Naive B cell (primary cell): ENCODE measurements at places on chromosomes 3 and 15.

- no peak overlapping the region for H3K27ac ChIP-seq
- no peaks in the 10 kb centered on the region for H3K36me3 ChIP-seq
- no peaks in the 10 kb centered on the region for H3K4me1 ChIP-seq
- H3K4me3 ChIP-seq = no peak overlapping the region
- H3K27me3 ChIP-seq = no peaks in the 10 kb centered on the region
Observed at GRCh38 chr15:99143655-99144610, 39.1 kb downstream of the SYNM start.

DNA sequence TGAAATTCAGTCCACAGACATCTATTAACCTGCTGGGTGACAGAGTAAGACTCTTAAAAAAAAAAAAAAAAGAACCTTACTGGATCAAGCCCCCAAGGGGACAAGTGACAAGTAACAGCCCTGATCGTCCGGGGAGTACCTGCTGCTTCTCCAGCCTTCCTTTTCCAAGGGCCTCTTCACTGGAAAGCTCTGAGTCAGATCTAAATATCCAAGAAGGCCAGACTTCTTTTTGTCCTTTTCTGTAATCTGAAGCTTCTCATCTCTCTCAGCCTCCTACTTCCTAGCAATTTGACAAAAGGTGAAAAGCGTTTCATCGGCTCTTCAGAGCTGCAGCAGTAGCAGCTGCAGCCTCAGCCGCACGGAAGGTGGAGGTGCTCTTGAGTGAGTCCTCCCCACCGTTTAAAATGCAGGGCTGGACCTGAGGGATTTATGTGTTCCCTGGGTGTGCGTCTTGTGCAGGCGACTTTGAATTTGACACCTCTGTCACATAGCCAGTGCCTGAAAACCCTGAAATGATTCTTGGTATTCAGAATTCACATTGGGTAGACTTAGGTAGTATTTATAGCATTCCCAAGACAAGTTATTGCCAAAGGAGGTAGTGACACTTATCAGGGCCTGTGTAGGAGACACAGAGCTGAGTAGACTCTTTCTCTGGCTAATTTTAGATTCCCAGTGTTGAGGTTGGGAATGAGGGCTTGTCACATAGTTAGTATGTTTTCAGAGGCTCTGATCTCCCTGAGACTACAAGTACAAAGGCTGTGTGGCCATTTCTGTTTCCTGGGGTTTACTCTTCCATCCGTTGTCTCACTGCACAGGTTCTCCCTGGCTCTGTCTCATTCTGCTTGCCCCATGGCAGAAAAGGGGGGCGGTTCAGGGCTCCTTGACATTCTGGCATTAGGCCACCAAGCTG lies 291.2 kb upstream of the C2CD4B start:
- H3K4me1 ChIP-seq = no peaks in the 10 kb centered on the region
- H3K4me3 ChIP-seq = no peak overlapping the region
- peaks cover under 1% of the 10 kb centered on the region for H3K27me3 ChIP-seq
- DNase-seq = no peak
- H3K36me3 ChIP-seq = no peaks in the 10 kb centered on the region

DNA sequence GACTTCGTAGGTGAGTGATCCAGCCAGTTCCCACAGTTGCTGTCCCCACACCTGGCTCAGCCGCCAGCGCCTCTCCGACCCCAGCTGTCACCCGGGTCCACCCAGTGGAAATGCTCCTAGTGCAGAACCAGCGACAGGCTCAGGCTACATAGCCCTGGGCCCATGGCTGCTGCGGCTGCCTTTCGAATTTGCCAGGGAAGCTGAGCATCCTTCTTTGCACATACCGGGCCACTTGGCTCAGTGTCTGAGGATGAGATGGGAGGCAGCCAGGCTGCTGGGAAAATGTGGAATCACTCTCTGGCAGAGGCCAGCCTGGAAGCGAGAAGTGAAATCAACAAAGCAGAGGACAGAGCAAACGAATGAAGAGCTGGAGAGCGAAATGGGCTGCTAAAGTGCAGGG lies 80.1 kb downstream of the ST8SIA2 start:
- no peaks in the 10 kb centered on the region for H3K4me1 ChIP-seq
- H3K27ac ChIP-seq = no peak overlapping the region
- no peak for DNase-seq

GRCh38 chr3:155908086-155908485 lies 37.6 kb downstream of the GMPS start:
- H3K27ac ChIP-seq = no peak overlapping the region
- peaks cover 28% of the 10 kb centered on the region for H3K36me3 ChIP-seq
- DNase-seq = no peak
- H3K27me3 ChIP-seq = no peaks in the 10 kb centered on the region
- H3K4me3 ChIP-seq = no peak overlapping the region
- H3K4me1 ChIP-seq = peaks cover 2% of the 10 kb centered on the region
